ENCODE measurements at places on chromosomes 5 and 9.
A peak's percentile ranks its signal among the peaks of the same experiment; 100 is the strongest.

DNA sequence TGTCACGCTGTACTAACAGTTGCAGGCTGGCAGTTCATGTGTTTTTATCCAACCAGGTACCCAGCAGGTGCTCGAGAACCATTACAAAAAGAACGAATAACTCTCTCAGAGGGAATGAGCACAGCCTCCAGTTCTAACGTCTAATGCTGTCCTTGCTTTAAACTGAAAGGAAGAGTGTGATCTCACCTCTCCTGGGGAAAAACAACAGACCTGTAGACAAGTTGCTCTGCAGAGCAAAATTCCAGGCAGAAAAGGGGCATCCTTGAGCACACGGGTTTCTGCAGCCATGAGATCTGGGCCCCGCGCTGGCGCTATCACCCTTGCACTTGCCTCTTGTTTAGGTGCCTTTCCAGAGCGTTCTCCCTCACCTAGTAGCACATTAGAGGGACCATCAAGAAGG lies 92.5 kb upstream of the DNAH5 start:
- no peak for DNase-seq

- peak; percentile 33 for DNase-seq
Observed at GRCh38 chr5:133205204-133205603, 153.4 kb downstream of the HSPA4 start.

DNA sequence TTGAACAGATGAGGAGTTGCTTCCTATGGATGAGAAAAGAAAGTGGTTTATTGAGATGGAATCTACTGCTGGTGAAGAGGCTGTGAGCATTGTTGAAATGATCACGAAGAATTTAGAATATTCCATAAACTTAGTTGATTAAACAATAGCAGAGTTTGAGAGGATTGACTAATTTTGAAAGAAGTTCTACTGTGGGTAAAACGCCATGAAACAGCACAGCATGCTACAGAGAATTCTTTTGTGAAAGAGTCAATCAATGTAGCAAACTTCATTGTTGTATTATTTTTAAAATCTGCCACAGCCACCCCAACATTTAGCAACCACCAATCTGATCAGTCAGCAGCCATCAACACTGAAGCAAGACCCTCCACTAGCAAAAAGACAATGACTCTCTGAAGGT lies 309.1 kb downstream of the SPOCK1 start:
- DNase-seq = peak; percentile 57

- peak; percentile 90 for DNase-seq
Observed at GRCh38 chr9:110179734-110180133, 28.2 kb downstream of the C9orf152 start.

- DNase-seq = peak; percentile 18
Observed at GRCh38 chr9:83196946-83197345, 134.0 kb upstream of the RASEF start.

DNA sequence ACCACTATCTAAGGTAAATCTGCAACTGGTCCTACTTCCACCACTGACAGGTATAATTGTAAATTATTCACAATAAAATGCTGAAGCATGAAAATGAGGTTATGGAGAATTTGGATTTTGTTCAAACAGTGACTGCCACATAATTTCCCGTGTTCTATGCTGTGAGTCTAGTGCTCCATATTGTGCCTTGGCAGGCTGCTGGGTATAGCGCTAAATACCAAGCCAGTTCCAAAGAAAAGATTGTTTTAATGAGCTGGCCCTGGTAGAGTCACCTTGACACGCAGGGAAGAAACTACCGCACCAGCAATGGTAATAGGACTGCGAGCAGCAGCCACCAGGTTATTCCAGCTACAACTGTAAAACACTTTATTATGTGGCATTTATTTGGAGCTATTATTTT lies 30.4 kb downstream of the PSMB7 start:
- no peak for DNase-seq

DNA sequence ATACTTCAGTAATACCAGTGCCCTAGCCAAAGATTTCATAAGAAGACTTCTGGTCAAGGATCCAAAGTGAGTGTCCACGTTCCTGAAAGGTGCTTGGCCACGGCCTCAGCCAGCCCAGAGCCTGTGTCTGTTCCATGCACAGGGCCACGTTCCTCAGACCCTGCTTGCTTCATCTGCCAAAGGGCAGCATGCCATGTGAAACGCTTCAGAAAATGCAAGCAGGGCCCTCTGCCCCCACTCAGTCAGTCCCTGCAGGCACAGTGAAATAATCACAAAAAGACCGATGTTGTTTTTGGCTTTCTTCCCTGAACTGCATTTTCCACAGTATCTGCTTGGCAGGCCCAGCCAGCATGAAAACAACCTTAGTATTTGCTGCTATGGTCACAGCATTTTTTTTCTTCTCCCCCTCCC lies 85.5 kb upstream of the CTSL start:
- peak; percentile 48 for DNase-seq

- DNase-seq = no peak
Observed at GRCh38 chr9:112377684-112378327, 2.1 kb upstream of the HSDL2 start.

GRCh38 chr9:35029241-35029640 lies 39.7 kb downstream of the DNAJB5 start:
- no peak for DNase-seq

- peak; percentile 84 for DNase-seq
Observed at GRCh38 chr5:50595199-50595598, 71.2 kb upstream of the PARP8 start.

- DNase-seq = no peak
Observed at GRCh38 chr9:14170392-14170931, 143.5 kb downstream of the NFIB start.

DNA sequence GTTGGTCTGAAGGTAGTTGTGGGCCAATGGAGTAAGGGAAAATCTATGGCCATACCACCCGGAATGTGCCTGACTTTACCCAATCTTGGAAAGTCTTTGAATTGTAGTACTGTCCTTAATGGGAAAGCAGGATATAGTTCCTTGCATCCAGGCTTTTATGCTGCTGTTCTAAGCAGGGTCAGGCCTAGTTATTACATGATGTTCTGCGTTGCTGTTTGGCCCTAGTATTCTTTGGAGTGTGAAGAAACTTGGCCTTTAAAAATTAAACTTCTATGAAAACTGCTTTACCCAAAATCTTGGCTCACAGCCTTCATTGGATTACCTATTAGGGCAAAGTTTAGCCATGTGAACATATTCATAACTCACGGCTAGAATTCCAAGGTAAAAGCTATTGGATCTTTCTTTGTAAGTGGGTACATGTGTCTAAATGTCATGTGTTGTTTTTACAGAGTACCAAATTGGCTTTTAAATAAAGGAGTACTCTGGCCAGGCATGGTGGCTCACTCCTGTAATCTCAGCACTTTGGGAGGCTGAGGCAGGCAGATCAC lies 211.1 kb downstream of the DTWD2 start:
- DNase-seq = no peak

- no peak for DNase-seq
Observed at GRCh38 chr5:139462586-139463276, at the start of gene ECSCR. Gene ECSCR (minus strand): TSS chr5:139462743. CDS start chr5:139462670, 73 bp downstream.

GRCh38 chr5:161895514-161895913 lies 47.6 kb downstream of the GABRA1 start:
- DNase-seq = no peak

DNA sequence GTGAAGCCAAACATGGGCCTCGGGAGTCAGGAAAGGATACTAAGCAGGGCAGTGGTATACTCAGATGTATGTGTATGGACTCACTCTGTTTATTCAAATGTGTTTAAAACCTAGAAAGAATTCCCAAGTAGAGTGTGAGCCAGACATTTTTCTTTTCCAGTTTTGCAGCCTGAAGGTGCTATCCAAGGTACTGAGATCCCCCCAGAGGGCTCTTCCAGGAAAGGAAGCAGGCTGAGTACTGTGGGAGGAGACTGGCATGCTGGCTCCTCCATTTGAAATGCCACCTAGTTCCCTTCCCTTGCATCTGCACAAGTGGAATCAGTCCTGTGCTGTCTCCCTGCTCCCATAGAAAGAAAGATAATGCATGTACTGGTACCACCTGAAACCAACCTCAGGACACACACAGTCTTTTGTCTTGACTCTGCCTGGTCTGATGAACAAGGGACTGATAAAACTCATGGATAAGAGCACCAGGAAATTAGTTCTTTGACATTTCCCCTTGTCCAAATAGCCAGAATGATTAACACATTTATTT lies 85.9 kb downstream of the HRH2 start:
- DNase-seq = no peak
